GM13976 (cell line): ENCODE measurements at places on chromosomes 12 and 14.

GRCh38 chr12:132218915-132219314, 74.7 kb downstream of the NOC4L start:
- DNase-seq, result peak; percentile 67

- no peak for DNase-seq
Measured at GRCh38 chr14:74763803-74764531, 851 bp downstream of the YLPM1 start.

DNA sequence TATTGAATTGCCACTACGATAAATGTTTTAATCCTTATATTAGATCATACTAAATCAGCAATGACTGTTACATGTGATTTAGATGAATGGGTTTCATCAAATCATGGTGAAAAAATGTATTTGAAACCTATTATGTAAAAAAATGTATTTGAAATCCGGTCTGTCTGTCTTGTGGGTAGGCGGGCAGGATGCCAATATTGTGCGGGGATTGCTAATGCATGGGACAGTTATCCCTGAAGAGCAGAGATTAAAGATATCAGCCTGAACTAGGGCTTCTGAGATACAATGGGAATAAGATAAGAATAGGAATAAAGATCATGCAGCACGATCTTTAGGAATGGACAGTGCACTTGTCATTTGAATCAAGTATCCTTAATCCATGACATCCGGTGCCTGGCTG, 134.0 kb downstream of the PRKCH start:
- no peak for DNase-seq

- no peak for DNase-seq
Measured at GRCh38 chr12:5807514-5808219, 137.4 kb downstream of the ANO2 start.

DNA sequence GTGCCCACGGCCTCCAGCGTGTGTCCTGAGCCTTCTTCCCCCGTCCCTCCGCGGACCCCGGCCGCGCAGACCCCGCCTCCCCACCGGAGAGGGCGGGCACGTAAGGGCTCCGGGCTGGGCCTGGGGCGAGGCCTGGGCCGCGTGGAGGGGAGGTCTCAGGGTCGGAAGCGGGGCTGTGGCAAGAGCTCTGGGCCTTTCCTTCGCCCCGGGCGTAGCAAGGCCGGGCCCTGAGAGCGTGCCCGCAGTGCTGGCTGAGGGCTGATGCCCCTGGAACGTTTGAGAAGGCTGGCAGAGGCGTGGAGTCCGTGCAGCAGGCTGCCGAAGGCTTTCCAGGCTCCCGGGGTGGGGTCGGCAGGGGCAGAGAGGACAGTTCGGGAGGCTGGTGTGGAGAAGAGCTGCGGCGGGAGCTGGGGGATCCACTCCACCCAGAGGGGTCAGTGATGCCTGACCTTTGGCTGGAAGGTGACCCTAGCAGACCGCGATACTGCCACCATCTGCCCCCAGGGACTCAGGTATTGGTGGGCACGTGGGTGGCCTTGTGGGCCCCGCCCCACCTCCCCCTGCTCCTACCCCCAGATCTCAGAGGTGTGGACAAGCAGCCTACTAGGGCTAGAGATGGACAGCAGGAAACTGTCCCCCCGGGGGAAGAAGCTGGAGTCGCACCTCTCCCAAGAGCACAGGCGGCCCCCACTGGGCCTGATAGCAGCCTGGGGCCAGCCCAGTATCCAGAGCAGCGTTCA, 558 bp downstream of the TEX22 start:
- no peak for DNase-seq

- no peak for DNase-seq
Measured at GRCh38 chr14:91872517-91873470, 5.5 kb upstream of the TC2N start.

GRCh38 chr12:132723015-132723763, 12.5 kb downstream of the PGAM5 start:
- DNase-seq, result no peak

- no peak for DNase-seq
Measured at GRCh38 chr12:67390273-67390672, 121.1 kb downstream of the CAND1 start.

- no peak for DNase-seq
Measured at GRCh38 chr12:30169839-30170591, 386.3 kb upstream of the TMTC1 start.

DNA sequence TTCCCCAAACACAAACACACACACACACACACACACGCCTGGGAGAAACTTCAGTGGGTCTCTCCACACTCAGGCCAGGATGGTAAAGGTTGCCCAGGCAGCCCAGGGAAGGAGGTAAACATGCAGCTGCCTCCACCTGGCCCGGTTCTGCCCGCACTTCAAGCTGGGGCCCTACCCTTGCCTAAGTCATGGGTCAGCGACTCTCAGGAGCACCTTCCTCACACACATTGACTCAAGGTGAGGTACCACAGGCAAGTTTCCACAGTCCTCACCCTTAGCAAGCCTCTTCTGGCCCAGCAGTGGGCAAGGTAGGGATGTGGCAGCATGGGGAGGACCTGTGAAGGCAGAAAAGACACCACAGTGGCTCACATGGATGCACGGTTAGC, 14.1 kb upstream of the FAIM2 start:
- DNase-seq, result no peak

- no peak for DNase-seq
Measured at GRCh38 chr12:96824074-96824837, 82.8 kb upstream of the NEDD1 start.

DNA sequence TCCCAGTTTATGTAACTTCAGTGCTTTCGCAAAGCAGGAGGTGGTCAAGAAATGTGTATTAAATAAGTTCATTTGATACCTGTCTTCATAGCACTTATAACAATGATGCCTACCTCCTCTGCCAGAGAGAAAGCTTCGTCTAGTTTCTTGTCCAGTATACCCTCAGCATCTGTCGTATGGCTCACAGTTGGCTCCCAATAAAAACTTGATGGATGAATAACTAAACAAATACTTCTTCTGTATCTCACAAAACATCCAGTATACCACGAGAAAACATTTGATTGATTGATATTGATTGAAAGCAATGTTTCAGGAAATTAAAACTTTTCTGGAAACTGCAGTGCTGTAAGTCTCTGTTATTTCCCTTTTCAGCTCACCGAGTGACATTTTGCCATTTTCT, 26.9 kb upstream of the PTGDR start:
- DNase-seq, result no peak

DNA sequence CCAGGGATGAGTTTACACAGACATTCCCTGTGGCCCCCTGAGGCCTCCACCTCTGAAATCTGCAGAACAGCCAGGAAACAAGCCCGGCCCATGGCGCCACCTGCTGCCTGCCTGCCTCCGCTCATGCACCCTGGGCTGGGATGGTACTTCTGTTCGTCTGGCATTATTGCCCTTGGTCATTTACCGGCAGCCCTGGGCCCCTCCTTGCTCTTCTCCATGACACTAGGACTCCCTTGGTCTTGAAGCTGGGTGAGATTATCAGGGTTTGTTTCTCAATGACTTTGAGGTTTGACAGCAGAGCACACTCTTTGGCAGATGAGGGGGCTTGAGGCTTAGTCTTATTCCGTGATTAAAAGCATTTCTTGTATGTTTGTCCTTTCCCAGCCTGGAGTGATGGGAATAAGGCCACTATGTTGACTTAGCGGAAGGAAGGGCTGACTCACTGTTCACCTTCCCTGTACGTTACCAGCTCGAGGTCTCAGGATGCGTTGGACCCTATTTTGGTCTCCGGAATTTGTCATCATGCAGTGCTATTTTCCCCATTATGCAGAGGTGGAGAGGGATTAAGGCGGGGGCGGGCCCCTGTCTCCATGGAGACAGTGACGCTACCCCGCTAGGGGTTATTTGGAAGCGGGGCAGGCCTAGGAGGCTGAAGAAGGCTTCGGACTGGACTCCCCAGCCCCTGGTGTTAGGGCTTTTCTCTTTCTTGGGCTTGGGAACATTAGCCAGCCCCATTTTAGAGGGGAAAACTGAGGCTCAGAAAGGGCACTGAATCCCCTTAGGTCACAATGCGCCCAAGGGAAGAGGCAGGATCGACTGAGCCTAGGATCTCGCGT, 706 bp upstream of the PEX5 start:
- peak; percentile 55 for DNase-seq

DNA sequence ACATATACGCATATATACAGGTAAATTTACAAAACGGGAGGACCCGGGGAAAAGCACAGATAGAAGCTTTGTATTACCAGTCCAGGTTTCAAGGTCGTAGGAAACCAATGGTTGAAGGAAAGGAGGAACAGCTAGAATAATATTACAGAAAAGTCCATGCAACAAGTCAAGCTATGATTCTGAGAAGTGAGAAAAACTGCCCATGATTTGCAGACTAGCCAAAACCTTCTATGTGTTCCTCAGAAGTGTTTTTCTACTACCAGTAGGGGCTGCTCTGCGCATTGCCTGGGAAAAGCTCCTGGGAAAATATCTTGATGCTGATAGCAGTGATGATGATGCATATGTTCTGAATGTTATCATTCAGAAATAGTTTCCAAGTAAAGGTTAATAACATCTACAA, 2.2 kb downstream of the PDZRN4 start:
- no peak for DNase-seq

DNA sequence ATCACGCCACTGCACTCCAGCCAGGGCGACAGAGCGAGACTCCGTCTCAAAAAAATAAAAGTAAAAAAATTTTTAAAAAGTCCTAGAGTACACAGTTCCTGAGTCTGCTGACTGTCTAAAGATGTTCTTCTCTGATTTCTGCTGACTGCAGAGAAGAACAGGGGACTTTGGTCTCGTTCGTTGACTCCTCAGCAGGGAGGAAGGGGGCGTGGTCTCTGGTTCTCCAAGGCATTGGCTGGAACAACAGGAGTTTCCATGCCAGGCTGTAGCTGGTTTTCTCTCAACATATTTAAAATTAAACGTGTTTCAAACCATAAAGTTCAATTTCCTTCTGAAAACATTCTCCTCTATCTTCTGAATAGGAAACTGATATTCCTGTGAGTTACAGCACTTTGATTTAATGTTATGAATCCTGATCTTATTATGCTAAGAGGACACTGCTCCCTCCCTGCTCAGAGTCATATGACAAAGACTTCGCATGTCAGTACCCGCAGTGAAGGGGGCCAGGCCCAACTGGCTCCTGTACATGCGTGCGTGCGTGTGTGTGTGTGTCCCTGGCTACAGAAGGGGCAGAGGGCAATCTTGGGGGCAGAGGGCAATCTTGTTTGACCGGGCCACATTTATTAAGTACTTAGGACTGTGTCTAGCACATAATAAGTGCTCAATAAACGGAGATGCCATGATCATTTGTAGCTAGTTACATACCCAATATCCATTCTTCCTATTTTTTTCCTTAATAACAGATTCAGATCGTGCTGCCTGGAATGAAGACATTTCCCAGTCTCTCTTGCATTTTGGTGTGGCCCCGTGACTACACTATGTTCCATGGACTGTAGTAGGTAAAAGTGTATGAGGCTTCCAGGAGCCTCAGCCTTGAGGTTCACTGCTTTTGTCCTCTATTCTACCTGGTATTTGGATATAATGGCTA, 16.5 kb upstream of the HNF1A start:
- DNase-seq, result no peak

- no peak for DNase-seq
Measured at GRCh38 chr12:18270958-18271460, 9.7 kb downstream of the PIK3C2G start.

DNA sequence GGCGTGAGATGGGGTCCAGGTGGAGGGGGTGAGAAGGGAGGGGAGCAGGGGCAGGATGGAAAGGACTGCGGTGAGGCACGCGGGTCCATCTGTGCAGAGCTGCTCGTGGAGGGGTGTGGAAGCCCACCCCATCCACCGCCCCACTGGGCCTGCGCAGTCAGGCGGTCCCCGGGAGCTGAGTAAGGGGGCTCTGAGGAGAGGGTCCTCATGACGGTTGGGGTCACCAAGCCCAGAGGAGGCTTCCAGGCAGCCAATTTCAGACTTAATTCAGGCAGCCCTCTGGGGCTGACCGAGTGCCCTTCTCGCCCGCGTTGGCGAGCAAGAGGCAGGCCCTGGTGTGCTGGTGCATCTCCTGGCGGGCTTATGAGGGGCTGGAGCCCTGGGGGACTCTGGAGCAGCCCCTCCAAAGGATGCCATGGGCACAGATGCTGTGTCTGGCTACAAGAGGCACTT, 115.5 kb downstream of the KIF26A start:
- no peak for DNase-seq

- DNase-seq, result no peak
Measured at GRCh38 chr14:92973261-92973797, 50.4 kb downstream of the CHGA start.

DNA sequence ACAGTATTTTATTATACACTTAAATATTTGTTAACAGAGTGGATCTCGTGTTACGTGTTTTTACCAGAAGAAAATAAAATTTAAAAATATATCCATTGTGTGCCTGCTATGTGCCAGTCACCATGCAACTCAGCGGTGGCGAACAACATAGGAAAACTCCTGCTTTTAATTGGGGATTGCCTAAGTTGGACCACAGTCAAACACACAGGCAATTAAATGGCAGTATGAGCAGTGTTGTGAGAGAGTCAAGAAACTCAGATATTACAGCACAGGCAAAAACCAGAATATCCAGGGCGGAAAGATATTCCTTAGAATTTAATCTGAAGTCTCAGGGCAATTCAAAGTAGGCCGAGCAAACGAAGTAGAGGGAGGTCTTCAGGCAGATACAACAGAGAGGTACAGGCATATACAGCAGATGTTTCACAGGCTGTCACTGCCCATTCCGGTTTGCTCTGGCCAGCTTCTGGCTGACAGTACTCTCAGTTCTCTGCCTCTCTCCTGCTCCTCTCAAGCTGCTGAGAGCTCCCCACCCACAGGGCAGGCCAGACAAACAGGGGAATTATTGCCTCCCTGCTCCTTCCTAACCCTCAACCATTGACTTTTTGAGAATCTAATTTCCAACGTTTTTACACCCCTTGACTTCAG, 540.2 kb upstream of the TMEM132C start:
- no peak for DNase-seq

- DNase-seq, result no peak
Measured at GRCh38 chr12:50828886-50829285, 13.8 kb upstream of the TMPRSS12 start.

GRCh38 chr12:15839041-15839440, 43.1 kb upstream of the STRAP start:
- DNase-seq, result no peak

DNA sequence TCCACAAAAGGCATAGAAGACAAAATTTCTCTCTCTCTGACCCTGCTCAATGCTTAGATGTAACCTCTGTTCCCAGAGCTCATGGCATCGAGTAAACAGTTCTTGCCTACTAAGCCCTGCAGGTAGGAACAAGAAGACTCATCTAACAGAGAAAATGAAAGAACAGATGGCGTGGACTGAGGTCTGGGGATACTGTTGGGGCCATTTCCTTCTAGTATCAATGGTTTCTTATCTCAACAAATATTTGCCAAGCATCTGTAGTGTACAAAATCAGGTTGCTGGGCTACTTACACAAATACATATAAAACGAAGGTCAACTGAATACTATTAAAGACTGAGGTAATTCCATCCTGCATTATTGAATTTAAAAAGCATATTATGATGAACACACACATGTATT, 93.3 kb downstream of the RIMBP2 start:
- no peak for DNase-seq

GRCh38 chr12:32583534-32583933, 95.6 kb upstream of the DNM1L start:
- DNase-seq, result no peak
